Glomerular endothelial cell (primary cell): ENCODE measurements at places on chromosomes 6 and 20.

- no peak for DNase-seq
Measured at GRCh38 chr20:38286586-38287531, 17.1 kb upstream of the BPI start.

DNA sequence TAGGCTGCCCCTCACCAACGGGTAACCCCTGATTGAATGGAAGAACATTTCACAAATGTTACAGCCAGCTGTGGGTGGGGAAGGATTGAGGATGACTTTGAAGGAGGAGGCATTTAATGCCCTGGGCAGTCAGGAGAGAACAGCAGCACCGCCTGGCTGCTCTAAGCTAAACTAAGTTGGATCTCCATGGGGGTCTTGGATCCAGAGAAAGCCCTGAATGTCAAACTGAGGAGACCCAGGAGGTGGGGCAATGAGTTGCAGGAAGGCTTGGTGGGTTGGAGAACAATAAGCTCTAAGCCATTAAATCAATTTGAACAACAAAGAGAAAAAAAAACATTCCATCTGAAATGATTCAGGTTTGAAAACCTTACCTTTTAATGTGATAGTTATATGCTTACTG lies 35.4 kb downstream of the TMX4 start:
- no peak for DNase-seq

GRCh38 chr20:52943185-52943841 lies 28.8 kb upstream of the TSHZ2 start:
- no peak for DNase-seq

- DNase-seq = no peak
Measured at GRCh38 chr6:44678252-44678935, 290.9 kb downstream of the CDC5L start.

- no peak for DNase-seq
Measured at GRCh38 chr20:17012546-17013226, 214.2 kb upstream of the PCSK2 start.
